SHP77 (cell line): ENCODE measurements at places on chromosomes 3 and 15.
A peak's percentile ranks its signal among the peaks of the same experiment; 100 is the strongest.

DNA sequence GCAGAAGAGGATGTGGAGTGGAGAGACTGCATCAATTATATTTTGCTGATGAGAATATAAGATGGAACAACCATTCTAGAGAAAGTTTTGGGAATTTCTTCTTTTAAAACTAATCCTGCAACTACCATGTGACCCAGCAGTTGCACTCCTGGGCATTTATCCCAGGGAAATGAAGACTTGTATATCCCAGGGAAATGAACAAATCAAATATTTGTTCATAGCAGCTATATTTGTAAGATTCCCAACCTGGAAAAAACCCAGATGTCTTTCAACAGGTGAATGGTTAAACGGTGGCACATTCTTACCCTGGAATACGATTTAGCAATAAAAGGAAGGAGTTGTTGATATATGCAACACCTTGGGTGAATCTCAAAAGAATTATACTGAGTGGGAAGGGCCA lies 385.3 kb upstream of the TPRG1 start:
- DNase-seq: no peak

- no peak for DNase-seq
These were observed 4.8 kb upstream of the CSRNP1 start for GRCh38 chr3:39158148-39158715.

DNA sequence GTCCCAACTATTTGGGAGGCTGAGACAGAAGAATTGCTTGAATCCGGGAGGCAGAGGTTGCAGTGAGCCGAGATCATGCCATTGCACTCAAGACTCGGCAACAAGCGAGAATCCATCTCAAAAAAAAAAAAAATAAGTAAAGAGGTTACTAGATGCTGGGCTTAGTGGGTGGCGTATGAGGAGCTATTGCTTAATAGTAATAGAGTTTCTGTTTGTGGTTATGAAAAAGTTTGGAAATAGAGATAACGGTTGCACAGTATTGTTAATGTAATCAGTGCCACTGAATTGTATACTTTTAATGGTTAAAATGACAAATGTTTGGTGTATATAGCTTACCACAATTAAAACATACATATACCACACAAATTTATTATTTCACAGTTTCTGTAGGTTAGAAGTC lies 14.7 kb upstream of the HHATL start:
- DNase-seq: no peak

DNA sequence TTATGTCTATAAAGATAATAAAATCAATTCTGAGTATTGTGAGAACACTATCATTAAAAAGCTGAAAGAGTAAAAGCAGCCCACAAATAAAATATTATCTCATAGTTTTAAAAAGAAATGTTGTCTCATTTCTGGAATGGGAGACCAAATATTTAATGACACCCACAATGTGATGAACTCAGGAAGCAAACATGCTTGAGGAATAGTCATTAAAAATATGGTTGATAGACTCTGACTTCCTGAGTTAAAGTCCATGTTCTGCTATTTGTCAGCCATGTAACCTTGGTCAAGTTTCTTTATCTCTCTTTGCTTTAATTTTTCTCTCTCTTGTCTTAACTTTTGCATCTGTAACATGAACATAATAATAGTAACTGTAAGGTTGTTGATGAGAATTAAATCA lies 35.5 kb upstream of the CHMP2B start:
- no peak for DNase-seq

DNA sequence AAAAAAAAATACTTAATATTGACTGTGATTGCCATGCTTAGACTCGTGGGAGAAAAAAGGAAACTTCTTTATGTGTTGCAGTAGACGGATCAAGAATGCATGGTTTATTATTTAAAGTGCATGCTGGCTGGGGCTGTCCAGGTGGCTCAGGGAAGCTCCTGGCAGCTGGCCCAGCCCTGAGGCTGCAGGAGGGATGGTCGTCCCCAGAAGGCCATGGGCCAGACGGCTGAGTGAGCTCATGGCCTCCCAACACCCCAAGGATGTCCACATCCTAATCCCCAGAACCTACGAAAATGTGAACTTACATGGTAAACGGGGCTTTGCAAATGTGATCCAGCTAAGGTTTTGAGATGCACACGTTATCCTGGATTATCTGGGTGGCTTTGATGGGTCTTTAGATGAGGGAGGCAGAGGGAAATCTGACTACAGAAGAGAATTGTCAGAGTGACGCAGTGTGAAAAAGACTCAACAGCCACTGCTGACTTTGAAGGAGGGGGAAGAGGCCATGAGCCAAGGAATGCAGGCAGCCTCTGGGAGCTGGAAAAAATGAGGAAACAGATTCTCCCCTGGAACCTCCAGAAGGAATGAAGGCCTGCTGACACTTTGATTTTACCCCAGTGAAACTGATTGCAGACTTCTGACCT lies 29.8 kb downstream of the ADAMTS17 start:
- DNase-seq: no peak

DNA sequence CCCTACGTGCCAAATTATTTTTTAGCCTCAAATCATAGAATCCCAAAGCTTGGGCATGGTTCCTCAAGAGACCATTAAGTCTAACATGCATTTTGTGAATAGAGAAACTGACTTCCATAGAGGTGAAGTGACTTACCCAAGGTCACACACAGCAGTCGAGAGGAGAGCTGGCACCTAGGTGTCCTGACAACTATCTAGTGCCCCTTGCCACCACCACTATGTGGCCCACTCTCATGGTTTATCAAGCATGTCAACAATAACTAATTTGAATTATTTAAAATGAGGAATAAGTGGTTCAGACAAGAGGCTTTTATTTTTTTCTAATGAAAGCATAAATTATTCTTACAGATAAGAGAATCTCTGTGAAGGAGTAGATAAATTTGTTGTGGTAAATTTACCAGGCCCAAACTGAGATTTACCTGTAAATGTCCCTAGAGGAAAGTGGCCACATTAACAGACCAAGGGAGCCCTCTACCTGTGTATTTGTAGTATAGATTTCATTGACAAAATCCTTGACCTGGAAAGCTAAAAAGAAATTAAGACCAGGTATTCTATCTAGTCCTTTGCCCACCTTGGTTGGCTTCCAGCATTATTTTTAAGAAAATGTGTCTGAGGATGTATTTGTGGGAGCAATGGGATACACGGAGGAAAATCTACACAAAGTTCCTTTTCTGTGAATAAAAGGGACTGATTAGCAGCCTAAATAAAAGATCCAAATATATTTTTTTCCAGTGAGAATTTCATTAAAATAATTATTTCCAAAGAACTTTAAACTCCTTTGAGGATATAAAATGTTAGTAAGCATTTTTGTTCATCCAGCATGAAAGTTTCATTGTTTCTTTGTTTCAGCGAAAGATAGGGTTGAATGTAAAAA lies 49.1 kb downstream of the IQCH start:
- no peak for DNase-seq

GRCh38 chr3:50436114-50436674 lies 67.2 kb downstream of the CACNA2D2 start:
- DNase-seq: peak; percentile 52

DNA sequence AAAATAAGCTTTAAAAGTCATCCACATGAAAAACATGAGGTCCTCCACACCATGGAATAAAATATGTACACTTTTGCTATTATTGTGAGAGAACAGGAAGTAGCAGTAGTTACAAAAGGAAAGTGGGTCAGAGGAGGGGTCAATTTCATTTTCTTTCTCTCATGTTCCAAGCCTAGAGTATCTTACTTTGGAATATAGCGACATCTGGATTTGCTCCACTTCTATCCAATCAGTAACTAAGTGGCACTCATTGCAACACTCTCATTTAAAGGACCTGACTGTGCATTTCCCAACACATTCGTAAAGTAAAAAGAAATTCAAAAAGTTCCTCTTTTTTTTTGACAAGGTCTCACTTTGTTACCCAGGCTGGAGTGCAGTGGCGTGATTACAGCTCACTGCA lies 637.3 kb downstream of the TUSC7 start:
- no peak for DNase-seq

DNA sequence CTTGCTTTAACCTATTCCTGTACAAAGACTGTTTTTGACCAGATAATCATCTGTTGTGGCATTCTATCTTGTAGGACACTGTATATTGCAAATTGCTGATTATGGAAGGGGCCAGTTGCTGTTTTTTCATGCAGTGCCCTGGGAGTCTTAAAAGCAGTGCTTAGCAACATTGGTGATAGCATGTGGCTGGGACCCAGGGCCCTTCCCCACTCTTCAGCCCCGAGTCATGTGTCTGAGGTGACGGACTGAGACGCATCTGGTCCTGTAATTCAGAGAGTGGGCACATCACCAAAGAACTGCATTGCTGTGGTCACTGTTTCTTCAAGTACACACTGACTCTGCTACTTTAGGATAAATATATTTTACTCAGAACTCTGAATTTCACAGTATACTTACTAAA lies 63.4 kb downstream of the SNRK start:
- DNase-seq: no peak

GRCh38 chr3:47646362-47646761 lies 67.7 kb upstream of the CSPG5 start:
- no peak for DNase-seq

GRCh38 chr3:194840661-194841514 lies 155.2 kb downstream of the FAM43A start:
- DNase-seq: no peak

DNA sequence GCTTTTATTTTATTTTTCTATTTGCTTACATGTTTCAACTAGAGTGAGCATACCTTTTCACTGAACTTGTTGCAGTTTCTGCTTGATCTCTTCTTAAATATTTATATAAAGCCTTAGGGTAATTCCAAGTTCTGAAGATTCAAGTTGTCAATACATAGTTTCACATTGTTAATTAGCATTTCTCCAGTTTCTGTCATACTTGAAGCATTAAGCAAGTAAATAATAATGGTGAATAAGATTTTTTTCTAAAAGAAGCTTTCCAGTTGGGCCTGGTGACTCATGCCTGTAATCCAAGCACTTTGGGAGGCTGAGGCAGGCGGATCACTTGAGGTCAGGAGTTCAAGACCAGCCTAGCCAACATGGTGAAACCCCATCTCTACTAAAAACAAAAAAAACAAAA lies 53.9 kb downstream of the CALML4 start:
- DNase-seq: no peak

GRCh38 chr15:43225201-43225949 lies 4.6 kb upstream of the EPB42 start:
- DNase-seq: peak; percentile 60

DNA sequence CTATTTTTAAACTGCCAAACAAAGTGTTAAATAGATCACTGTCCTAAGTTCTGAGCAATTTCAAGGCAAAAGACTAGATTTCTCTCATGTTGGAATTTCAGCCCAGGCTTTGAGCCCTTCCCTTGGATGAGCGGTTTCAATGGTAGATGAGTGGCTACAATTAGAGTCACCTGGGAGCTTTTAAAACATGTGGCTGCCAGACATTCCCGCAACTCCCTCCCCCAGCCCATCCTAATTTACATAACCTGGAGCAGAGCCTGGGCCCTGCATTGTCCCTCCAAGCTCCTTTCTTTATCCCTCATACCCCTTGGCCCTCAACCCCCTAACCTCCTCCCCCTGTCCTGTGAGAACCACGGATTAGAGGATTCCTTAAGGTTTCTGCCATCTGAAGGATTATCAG lies 357.5 kb upstream of the UMPS start:
- no peak for DNase-seq

DNA sequence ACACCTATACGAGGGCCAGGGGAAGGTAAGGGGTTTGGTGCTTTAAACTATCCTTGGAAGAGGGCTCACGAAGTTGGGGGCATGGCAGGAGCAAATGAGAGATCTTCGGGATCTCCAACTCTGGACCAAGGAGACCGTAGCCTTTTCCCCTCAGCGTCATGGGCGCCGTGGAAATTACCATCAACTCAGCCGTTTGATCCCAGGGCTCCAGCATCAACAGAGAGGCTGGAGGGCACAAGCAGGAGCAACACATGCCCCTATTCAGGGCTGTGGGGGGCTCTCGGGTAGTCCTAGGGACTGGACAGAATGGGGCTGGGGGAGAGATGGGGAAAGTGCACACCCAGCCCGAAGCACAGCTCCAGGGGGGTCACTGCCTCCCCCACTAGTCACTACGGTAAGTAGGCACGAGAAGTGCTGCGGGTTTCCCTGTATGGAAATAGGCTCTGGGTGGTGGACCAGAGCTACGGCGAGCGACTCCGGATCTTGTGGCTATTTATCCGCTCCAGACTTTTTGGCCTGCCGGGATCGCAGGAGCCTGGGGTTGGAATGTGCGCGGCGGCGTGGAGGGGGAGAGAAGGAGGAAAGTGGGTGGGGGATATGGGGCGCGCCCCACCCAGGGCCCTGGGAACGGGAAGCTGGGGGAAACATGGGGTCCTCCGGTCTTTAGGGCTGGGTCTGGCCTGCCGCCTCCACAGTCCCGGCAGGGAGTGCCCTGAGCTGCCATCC lies 539 bp upstream of the LAMB2 start:
- DNase-seq: peak; percentile 55

GRCh38 chr3:190261015-190261414 lies 61.2 kb downstream of the CLDN1 start:
- no peak for DNase-seq

- DNase-seq: no peak
These were observed 1.7 kb upstream of the POC1A start for GRCh38 chr3:52155912-52156311.

GRCh38 chr3:143067201-143067600 lies 52.4 kb upstream of the CHST2 start:
- DNase-seq: no peak

DNA sequence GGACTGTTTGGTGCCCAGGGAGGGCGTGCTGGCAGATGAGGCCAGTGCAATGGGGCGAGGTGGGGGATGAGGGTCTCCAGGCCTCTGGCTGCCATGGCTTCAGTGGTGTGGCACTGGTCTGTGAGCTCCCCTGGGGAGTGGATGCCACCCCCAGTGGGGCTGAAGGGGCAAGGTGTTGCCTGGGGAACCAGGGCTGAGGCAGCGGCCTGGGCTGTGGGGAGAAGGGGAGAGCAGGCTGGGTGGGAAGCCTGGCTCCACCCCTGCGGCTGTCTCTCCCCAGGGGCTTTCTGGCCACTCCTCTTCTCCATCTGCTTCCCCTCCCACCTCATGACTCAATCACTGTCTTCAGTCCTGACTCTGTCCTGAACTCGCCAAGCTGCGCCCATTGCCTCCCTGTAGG lies 88.4 kb upstream of the TLE3 start:
- no peak for DNase-seq

DNA sequence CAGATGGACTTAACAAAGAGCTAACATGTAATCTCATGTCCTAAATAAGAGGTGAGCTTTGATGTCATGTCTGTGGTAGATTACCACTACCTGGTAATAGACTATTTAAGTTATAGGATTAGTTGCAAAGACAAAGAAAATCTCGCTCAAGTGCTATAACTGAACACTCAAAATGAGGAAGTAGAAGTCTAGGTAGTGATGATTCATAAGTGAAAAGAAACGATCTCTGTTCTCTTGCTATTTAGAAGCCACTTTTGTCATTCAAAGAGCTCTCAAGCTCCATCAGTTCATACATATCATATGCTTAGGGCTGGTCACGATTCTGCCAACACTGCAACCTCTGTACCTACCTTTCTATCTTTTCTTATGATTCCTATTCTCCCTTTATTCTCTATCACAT lies 110.9 kb downstream of the EDEM1 start:
- DNase-seq: no peak

GRCh38 chr3:181755959-181756358 lies 44.2 kb downstream of the SOX2 start:
- DNase-seq: peak; percentile 14

- DNase-seq: peak; percentile 60
These were observed 28.4 kb downstream of the IRAK2 start for GRCh38 chr3:10192953-10193691.

- DNase-seq: no peak
These were observed 42.0 kb upstream of the CLRN1 start for GRCh38 chr3:151014501-151015018.

- no peak for DNase-seq
These were observed 19.8 kb downstream of the ST8SIA2 start for GRCh38 chr15:92413510-92413909.

- DNase-seq: no peak
These were observed 304.1 kb downstream of the ZNF621 start for GRCh38 chr3:40828741-40829415.
